ENCODE measurements at places on chromosomes 6 and 20.

DNA sequence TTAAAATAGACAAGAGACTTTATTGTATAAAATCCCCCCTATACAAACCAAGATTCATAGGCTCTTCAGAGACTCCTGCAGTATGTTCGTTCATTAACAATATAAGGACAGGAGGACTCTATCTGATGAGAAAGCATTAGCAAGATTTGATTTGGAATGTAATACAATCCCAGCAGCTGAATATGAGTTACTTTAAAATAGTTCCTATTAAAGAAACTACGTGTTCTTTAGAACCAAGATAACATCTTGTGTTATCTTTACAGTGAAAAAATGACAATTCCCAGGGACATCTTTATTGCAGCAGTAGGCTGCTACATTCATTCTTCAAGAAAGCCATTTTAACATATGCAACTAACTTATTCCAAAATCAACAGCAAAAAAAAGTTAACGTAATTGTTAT lies 1360.1 kb upstream of the GJE1 start:
- no peak for DNase-seq

DNA sequence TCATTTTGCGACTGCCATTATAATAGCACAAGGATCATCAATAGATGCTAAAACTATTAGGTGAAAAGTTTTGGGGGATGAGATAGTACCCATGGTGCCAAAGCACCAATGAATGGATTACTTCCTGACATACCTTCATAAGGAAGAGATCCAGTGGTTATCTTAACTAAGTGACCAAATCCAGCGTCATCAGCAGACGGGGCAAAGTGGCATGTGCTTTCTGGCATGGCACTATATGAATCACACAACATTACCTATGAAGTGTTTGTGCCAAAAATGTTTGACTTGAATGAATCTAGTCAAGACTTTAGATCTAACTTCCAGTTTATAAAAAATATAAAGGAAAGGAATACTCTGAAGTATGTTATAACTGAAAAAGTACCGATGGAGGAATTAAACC lies 10.8 kb downstream of the TRIM26 start:
- DNase-seq: no peak

DNA sequence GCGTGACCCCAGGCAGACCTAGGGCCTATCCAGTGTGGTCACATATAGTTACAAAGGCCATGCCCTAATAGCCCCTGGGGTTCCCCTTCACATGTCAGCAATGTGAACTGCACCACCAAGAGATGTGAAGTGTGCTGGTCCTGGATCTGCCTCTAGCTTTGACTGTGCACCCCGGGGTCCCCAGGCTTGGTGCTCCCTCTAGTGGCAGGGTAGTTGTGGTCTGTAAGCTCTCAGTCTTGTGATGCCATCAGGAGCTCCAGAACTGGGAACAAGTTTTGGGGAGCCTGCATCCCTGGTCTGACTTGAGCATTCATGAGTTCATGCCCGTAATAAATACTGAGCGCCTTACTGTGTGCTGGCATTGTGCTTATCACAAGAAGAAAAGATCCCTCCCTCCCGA lies 143.4 kb downstream of the DHX35 start:
- DNase-seq: no peak

DNA sequence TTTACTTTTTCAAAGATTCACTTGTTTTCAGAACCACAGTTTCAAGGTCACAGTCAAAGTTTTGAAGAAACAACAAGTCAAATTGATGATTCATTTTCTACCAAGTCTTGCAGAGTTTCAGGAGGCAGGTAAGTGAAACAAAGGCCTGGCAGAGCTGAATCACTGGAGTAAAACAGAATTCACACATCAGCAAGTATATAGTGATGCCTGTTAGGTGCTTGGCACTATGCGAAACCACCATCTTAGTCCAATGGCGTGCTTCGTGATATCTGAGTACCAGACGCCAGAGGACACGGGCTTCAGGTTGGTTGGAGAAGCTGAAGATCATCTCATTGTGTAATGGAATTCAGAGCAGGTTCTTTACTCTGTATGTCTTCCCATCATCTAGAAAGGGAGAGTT lies 75.9 kb downstream of the RTN4IP1 start:
- DNase-seq: no peak

GRCh38 chr6:18467741-18468502 lies 80.8 kb downstream of the RNF144B start:
- no peak for DNase-seq

DNA sequence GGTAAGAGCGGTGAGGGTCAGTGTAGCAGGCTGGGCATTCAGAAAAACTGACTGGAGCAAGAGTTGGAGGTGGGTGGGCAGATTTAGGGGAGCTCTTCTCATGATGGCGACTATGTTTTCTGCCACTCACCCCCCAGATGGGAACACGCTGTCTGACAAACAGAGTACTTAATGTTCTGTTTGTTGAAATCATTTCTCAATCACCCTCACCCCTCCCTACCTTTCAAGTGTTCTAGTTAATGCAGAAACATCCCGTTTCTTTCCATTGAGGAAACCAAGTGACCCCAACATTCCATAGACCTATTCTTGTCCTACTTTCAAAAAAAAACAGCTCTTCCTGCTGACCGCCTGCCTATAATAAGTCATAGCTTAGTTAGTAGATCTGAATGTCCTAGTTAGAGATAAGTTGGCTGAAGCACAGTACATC lies 132.5 kb upstream of the NEDD9 start:
- DNase-seq: no peak

GRCh38 chr6:131038597-131039344 lies 24.3 kb downstream of the EPB41L2 start:
- no peak for DNase-seq

DNA sequence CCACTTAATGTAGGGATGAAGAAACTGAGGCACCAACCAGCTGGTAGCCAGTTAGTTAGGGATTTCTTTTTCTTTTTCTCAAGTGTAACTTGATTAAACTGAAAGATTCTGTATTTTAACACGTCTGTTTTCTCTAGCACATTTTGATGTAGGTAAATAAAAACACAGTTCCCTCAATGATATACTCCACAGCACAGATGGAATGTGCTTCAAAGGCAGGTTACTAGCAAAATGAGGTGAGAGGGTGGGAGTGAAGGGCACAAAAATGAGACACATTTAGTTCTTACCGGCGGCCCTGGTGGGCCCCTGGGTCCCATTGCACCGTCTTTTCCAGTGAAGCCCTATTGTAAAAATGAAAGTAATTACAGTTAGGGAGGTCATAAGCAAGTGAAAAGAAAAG lies 108.9 kb downstream of the COL12A1 start:
- no peak for DNase-seq

DNA sequence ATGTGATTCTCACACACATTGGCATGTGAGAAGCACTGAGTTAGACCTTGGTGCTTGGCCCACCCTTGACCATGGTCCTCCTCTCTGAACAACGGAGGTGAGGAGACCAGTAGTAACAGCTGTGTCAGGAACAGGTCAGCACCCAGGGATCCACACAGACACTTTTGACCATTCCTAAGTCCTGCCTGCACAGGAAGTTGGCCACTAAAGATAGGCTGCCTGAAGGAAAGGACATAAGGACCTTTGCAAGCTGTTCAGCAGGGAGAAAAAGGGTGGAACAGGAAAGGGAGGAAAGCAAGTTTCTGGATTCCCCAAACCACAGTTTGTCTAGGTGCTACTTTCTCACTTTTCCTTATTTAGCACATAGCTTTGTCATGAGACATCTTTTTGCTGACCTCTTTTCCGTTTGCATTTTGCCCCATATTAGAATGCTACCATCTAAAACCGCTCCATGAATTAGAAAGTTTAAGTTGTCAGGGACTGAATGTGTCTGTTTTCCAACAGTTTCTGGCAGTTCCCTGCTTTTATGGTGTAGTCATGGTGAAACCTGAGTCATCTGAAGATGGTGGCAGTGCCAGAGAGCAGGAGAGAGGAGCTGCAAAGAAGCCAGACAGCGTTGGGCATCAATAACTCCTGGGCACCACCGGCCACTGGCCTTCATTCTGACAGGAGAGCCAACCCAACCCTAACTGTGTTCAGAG lies 1.1 kb upstream of the CD109 start:
- DNase-seq: no peak

- no peak for DNase-seq
Observed at GRCh38 chr6:101689695-101690094, 296.2 kb downstream of the GRIK2 start.

DNA sequence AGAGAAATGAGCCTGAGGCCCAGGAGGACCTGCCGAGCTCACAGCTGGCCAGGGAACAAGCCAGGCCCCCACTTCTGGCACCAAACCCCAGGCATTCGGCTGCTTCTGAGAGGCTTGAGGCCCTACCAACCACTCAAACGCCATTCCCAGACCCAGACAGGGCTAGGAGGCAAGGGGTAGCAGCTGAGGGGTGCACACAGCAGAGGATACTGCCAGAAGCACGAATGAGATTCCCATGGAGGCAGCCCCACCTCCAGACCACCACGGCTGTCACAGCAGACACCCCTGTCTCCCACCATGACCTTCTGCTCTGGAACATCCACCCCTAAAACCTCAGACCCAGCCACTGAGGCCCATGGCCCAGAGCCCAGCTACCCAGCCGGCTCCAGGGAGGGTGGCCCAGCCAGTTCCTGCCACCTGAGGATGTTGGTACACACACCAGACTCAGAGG lies 36.1 kb downstream of the NTSR1 start:
- DNase-seq: no peak

GRCh38 chr6:313917-314316 lies 21.6 kb downstream of the DUSP22 start:
- no peak for DNase-seq

DNA sequence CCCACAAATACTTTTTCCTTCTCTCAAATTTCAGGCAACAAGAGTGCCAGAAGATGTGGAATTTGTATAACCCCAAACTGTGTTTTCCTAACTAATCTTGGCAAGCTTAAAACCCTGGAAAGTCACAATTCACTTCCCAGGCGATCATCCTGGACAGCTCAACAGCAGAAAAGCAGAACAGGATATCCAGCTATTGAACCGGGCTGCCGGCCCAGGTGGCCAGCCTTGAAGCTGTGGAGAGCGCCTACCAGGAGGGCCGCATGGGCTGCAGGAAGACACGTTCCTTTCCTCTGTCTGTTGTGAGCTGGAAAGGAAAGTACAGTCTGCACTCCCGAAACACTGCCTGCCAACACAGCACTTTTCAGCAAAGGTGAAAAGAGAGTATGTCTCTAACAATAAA lies 719.7 kb upstream of the MARCKS start:
- no peak for DNase-seq

GRCh38 chr20:11852189-11852588 lies 65.5 kb upstream of the BTBD3 start:
- DNase-seq: no peak

DNA sequence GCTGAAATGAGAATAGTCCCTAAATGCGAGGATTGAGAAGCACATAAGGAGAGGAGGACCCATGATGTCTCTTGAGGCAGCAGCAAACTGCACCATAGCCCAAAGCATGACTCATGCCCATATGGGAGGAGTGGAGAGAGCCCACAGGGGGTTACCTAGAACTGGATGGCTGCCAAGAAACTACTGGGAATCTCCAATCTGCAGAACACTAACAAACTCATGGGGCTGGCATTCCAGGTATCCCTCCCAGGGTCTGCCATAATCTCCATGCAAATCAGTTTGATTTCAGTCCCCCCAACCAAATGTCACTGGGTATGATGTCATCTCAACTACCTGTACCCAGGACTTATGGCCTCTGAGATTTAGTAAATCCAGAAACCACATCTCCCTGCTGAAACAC lies 410.5 kb downstream of the PTPRT start:
- no peak for DNase-seq

- DNase-seq: no peak
Observed at GRCh38 chr20:22722811-22723210, 138.4 kb upstream of the FOXA2 start.

All from stimulated activated CD8-positive, alpha-beta memory T cell treated with anti-CD3 and anti-CD28 coated beads, Interleukin-15, amount 100 ng/mL, for 4 hours (primary cell).